ENCODE measurements at places on chromosomes 11 and 22. TPM values are rescaled to one million over a fixed set of nuclear protein-coding genes. Genes with fewer than 3 reads are reported as not detected.

The UBQLNL gene
- polyA plus RNA-seq = 0.15 TPM

The APOL3 gene
- 8.6 TPM for polyA plus RNA-seq

The PGM2L1 gene
- polyA plus RNA-seq = 5.8 TPM

The KIRREL3 gene
- polyA plus RNA-seq = 2.8 TPM

The INTS4 gene
- 24.4 TPM for polyA plus RNA-seq

The OVCH2 gene
- not detected for polyA plus RNA-seq

The SERHL2 gene
- 2.7 TPM for polyA plus RNA-seq

The MRGPRX4 gene
- not detected for polyA plus RNA-seq

The KCNJ4 gene
- polyA plus RNA-seq = 0.20 TPM

The CCDC157 gene
- polyA plus RNA-seq = 1.8 TPM

The PKP3 gene
- 0.14 TPM for polyA plus RNA-seq

The APOA5 gene
- not detected for polyA plus RNA-seq

The STX3 gene
- polyA plus RNA-seq = 5.5 TPM

The LAYN gene
- 7.0 TPM for polyA plus RNA-seq

The CCDC34 gene
- polyA plus RNA-seq = 16.1 TPM

The BARX2 gene
- 1.7 TPM for polyA plus RNA-seq

The SREBF2 gene
- polyA plus RNA-seq = 66.5 TPM

The MS4A14 gene
- polyA plus RNA-seq = 0.79 TPM

The SLC25A45 gene
- polyA plus RNA-seq = 6.1 TPM

Data from muscle of back (tissue), 13 donors.